ENCODE measurements at places on chromosomes 7 and 10.

- no peak for DNase-seq
Measured at GRCh38 chr7:34747867-34748727, 90.1 kb downstream of the NPSR1 start.

GRCh38 chr7:128056901-128057300, 25.7 kb upstream of the LRRC4 start:
- no peak for DNase-seq

DNA sequence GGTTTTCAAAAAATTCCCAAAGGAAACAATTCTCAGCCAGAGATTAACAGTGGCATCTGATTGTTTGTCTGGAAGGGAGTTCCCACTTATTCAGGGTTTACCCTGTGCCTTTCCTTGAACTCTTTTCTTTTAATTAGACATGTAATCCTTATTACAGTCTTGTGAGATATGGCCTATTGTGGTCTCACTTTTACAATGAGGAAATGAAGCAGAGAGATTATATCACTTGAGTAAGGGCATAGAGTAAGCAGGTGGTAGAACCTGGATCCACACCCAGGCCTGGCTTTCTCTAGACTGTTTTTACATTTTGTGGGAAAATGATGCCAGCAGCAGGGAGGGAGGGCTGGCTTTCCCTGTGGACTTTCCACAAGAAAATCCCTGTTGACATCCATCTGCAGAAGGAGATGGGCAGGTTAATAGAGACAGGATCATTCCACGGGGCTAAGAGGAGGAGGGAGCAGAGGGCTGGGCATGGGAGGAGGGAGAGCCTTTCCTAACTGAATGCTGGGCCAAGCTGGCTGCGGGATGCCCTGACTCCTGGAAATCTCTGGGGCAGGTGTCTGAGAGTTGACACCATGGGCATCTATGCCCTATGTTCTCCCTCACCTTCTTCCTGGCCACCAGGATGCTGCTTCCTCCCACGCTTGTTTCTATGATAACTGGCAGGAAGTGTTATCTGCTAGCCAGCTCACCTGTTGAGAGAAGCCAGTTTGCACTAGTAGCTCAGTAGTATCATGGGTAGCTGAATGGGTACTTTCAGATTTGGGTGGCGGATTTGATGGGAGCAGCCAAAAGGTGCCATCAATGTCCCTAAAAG, 28.7 kb upstream of the ARHGAP22 start:
- DNase-seq = no peak

DNA sequence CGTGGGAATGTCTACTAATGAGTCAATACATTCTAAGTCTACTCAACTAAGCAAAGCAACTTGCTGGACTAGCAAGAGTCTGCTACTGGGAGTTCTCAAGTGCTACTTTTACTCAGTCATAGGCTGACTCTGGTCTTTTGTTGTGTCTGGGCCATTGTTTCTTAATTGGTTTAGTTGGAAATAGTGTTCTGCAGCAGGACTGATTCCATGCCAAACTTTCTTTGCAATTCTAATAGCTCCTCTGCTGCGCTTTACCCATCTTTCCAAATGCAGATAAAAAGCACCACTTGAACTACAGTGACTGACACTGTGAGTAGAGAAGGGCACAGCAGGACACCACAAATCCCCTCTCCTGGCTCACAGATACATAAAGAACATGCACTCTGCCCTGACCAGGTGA, 125.7 kb downstream of the CD36 start:
- DNase-seq = no peak

GRCh38 chr10:131776496-131776895, 124.3 kb upstream of the PPP2R2D start:
- no peak for DNase-seq

- no peak for DNase-seq
Measured at GRCh38 chr7:148121401-148121800, 469.2 kb upstream of the C7orf33 start.

- DNase-seq = no peak
Measured at GRCh38 chr7:149081914-149082313, 8.6 kb downstream of the ZNF786 start.

- DNase-seq = no peak
Measured at GRCh38 chr7:74002474-74003017, 25.4 kb upstream of the ELN start.

GRCh38 chr7:139572704-139573385, 49.4 kb downstream of the CLEC2L start:
- no peak for DNase-seq

DNA sequence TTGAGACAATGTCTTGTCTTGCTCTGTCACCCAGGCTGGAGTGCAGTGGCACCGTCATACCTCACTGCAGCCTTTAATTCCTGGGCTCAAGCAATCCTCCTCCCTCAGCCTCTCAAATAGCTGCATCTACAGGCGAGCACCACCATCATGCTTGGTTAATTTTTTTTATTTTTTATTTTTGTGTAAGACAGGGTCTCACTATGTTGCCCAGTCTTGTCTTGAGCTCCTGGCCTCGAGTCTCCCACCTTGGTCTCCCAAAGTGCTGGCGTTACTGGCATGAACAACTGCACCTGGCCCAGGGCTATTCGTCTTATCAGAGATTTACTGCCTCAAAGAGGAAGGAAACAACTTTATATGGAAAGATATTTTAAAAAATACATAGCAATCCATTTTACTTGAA, 102.8 kb upstream of the NUPR2 start:
- DNase-seq = no peak

DNA sequence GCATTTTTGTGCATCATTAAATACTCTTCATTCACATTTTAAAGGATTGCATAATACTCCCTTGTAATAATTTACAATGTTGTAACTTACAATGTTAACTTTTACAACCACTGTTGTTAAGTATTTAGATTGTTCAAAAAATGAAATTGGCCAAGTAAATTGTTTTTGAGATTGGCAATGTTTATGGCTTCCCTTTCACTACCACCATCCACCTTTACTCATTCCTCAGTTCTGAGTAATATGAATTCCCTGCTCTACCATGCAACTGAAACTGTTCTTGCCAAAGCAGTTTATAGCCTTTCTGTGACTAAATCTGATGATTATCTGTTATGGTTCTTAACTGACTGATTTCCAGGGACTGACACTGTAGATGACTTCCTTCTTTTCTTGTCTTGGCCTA, 80.5 kb upstream of the TMEM106B start:
- no peak for DNase-seq

- DNase-seq = no peak
Measured at GRCh38 chr7:142384493-142384922, 126.7 kb upstream of the PRSS58 start.

DNA sequence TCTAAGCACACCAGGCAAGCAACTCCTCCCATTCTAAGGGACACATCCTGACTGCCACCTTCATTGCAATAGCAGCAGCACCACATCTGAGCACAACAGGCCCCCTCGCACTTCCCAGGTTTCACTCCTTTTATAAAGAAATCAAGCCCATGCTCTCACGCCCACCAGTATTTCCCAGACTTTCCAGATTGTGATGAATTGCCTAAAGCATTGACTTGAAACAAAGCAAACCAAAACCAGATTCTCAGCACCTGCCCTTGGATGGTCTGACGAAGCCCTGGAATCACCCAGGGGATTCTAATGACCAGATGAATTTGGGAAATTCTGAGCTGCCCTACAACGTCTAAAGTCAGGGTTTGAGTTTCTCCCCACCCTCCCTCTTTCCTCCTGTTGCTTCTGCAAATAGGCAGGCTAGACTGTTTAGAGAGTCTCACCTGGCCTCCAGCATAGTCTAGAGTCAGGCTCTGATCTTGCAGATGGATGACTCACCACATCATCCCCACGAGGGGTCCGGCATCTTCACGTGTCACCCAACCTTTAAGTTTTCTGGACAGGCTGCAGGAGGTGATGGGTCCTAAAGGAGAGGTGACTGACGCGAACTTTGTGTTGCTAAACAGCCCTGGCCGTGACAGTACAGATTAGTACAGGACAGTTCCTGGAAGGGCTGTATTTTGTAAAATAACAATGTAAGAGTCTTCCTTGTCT, 198.0 kb downstream of the SKIDA1 start:
- DNase-seq = no peak

- DNase-seq = no peak
Measured at GRCh38 chr7:105003275-105003674, 10.7 kb upstream of the KMT2E start.

GRCh38 chr7:98205162-98205845, 5.9 kb upstream of the BHLHA15 start:
- no peak for DNase-seq

- no peak for DNase-seq
Measured at GRCh38 chr7:80644054-80644453, 5.6 kb downstream of the CD36 start.

GRCh38 chr7:55488216-55488615, 84.1 kb downstream of the VOPP1 start:
- no peak for DNase-seq

GRCh38 chr10:88288320-88289059, 294.6 kb downstream of the RNLS start:
- no peak for DNase-seq
